ENCODE measurements at places on chromosomes 4 and X.

- DNase-seq, result no peak
Observed at GRCh38 chrX:439241-439640, 52.5 kb upstream of the PPP2R3B start.

DNA sequence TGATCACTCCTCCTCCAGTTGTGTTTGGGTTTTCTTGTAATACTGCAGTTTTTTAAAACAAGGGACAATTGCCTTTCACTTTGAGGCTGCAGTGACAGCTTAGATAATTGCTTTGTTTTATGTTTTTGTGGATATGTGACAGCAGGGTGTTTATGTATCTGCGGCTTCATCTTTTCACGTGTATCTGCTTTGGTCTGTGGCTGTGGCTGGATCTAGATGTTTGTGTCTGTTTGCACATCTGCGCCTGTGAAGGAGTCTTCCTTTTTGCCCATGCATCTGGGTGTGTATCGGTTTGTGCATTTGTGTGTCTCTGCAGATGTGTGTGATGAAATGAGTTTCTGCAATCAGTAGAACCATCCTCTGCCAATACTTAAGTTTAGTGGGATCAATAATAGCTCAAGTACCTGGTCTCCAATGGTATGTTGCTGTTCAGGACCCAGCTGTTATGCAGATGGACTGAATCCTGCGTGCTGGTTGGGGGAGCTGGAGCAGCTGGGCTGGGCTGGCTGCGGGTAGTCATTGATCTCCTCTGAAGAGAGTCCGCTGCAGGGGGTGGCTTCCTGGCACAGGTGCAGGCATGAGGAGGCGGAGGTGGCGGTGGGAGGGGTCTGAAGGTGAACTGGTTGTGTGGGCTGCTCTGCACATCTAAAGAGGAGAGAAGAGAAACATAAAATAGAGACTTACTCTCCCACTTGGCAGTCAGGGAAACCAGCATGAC is 390.3 kb downstream of the SH2D1A start:
- DNase-seq, result no peak

DNA sequence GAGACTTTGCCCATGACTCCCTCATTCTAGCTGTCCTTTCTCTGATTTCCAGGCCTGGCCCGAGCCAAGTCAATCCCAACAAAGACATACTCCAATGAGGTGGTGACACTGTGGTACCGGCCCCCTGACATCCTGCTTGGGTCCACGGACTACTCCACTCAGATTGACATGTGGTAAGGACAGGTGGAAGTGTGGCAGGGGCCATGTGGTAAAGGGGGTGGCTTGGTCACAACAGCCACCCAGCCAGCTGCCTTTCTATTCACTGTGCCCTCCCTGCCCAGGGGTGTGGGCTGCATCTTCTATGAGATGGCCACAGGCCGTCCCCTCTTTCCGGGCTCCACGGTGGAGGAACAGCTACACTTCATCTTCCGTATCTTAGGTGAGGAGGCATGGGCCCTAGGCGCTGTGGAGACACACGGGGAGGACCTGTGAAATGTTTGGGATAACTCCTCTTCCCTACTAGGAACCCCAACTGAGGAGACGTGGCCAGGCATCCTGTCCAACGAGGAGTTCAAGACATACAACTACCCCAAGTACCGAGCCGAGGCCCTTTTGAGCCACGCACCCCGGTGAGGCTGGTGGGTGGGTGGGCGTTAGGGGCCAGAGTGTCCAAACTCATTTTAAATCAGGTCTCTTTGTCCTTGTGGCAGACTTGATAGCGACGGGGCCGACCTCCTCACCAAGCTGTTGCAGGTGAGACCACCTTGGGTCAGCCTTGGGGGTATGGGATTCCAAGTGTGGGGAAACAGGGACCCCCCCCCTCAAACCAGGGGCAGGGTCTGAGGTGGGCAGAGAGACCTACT is 6.1 kb upstream of the USP11 start:
- DNase-seq, result no peak

GRCh38 chr4:95643627-95644026 is 94.9 kb upstream of the UNC5C start:
- no peak for DNase-seq

GRCh38 chr4:162201673-162202072 is 37.9 kb upstream of the FSTL5 start:
- no peak for DNase-seq

DNA sequence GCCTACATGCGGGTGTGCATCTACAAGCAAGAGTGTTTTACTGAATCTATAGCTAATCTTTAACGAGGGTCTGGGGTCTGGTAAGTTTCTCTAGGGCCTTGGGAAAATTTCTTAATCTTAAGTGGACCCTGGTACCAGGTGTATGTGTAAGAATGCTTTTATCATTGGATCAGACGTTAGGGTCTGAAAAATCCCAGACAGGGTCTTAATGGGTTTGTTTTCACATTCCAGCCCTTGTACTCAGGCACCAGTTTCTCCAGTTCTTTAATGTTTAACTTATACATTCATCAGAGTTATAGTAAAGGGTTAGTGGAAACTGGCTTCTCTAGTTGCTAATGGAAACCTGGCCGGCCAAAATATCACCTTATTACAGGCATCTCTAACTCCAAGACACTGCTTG is 11.6 kb downstream of the MAGEB16 start:
- DNase-seq, result no peak

DNA sequence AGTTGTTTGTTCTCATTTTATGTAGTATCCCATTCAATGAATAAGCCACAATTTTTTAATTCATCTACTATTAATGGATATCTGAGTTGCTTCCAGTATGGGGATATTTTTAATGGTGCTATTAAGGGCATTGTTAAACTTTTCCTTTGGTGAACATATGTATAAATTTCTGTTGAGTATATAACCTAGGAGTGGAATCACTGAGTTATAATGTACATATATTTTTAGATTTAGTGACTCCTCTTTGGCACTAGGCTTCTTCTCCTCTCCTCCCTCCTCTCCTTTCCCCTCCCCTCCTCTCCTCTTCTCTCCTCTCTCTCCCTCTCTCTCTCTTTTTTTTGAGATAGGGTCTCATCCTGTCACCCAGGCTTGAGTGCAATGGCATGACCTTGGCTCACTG is 26.4 kb downstream of the RBM47 start:
- no peak for DNase-seq

DNA sequence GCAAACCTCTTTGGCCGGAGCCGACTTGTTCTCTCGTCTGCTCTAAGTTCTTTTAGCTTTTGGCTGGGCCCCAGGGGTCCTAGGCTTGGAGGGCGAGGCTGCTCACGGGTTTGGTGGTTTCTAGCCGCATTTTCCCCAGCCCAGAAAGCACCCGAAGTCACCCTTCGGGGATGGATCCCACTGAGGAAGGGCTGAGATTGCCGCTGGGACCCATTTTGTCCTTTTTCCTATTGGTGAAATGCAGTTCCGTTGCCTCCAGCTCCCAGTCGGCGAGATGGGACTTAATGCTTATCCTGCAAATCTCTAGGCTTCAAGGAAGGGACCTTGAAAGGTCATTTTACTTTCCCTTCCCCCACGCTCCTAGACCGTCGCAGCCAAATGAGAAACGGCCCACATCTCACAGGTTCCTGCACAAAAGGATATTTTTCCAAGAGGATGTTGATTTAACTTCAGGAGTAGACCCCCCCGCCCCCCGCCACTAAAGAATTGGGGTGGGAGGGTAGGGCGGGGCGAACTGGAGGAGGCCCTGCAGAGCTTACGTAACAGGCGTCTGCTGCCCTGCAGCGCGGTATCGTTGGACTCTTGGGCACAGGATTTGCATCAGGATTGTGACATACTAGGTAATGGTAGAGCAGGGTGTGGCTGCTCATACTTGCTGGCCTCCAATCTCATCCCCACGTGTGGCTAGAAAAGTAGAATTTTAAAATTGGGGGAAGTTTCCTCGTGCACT is 564 bp downstream of the PGK1 start:
- DNase-seq, result no peak

GRCh38 chr4:154004507-154005170 is 215.8 kb upstream of the SFRP2 start:
- no peak for DNase-seq

DNA sequence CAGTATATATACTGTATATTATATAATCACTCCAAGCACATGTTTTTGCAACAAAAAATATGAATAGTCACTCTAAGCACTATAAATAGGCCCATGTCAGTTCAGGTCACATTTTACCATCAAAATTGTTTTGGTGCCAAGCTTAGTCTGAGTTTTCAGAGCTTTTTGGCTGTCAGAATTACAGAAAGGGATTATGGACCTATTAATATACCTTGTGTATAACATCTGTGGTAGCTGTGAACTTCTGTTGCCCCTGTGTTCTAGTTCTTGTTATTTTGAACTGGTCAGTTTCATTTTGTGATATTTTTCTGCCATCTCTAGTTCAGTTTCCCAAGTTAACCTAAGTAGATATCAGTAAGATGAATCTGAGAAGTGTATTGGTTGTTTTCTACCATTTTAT is 22.9 kb downstream of the EXOC1 start:
- no peak for DNase-seq

GRCh38 chr4:24863799-24864198 is 49.0 kb downstream of the CCDC149 start:
- no peak for DNase-seq

DNA sequence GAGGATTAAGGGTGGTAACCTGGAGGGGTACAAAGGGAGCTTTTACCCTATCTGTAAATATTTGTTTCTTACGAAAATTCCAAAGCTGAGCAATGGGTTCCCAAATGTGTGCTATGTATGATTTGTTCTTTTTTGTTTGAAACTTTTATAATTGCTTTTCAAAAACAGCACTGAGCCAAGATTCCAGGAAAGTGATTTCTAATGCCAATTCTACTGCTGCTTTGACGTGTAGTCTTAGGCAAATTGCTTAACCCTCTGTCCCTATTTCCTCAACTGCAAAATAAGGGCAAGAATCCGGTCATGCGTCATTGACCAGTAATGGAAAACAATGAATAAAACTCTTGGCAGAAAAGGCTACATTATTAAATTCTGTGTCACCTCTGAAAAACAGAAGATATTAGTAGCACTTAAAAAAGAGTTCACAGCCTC is 454.7 kb downstream of the IL15 start:
- DNase-seq, result no peak

- no peak for DNase-seq
Observed at GRCh38 chrX:43586830-43587229, 69.3 kb upstream of the MAOA start.

GRCh38 chrX:10416424-10416823 is 204.0 kb downstream of the MID1 start:
- no peak for DNase-seq

DNA sequence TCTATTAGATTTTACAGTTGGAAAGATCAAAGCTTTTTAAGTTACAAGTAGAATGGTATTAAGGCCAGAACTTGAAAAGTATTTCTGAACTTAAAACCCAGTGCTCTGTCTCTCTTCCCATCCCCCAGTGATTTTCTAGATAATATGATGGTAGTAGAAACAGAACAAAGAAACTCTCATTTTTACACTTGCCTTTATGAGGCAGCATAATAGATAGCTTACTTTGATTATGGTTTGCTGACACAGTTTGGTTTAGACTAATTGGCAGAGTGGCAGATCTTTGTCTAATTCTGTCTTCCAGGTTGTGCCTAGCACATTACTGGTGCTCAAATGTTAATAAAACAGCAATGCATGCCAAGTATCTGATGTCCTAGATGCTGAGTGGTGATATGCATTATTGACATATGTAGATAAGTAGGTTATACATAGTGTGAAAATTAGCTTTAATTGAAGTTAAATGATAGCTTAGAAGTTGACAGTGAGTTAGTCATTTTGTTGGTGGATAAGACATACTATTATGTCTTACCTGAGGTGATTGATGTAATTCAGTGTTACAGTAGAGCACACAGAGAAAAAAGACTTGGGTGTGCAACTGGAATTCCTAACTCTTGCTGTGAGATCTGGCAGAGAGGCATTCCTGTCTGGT is 4.3 kb upstream of the RAPGEF2 start:
- DNase-seq, result no peak

GRCh38 chr4:85909851-85910250 is 434.9 kb downstream of the ARHGAP24 start:
- DNase-seq, result no peak

GRCh38 chr4:3827616-3828492 is 61.7 kb downstream of the ADRA2C start:
- DNase-seq, result no peak

- no peak for DNase-seq
Observed at GRCh38 chr4:26803211-26803861, 57.3 kb upstream of the STIM2 start.

DNA sequence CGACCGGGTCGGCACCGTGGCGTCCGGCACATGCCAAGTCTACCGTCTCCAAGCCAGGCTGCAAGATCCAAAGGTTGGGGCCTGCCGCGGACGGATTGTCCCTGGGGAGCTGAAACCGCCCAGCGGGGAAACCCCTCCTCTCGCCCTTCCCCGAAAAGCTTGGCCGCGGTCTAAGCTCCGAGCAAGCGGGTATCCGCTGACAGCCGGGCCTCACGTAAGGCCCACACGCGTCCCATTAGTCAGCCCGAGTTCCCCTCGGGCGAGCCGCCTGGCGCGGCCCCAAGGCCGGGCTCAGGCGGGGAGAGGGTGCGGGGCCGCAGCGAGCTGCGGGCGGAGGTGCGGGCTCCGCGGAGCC is 6.8 kb upstream of the BCOR start:
- DNase-seq, result peak; percentile 67

DNA sequence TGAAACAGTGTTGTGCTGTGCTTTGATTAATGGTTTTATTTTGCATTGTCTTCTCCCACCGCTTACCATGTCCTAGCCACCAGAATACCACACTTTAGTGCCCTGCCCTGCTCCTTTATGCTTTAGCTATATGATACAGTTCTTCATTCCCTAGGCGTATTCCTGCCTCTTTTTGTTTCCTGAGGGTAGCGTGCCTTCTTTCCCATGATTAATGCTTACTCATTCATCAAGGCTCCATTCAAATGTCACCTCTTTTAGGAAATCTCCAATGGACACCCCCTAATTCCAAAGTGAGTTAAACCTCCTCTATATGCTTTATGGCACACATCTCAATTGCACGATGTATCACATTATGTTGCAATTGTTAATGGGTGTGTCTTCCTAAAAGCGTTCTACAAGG is 46.3 kb downstream of the SPANXD start:
- DNase-seq, result no peak

GRCh38 chr4:62495032-62495431 is 1294.9 kb downstream of the ADGRL3 start:
- DNase-seq, result peak; percentile 15

All from common myeloid progenitor, CD34-positive (primary cell).